ENCODE measurements at places on chromosomes 5 and 9.
A peak's percentile ranks its signal among the peaks of the same experiment; 100 is the strongest.

GRCh38 chr5:122805481-122805880, 30.6 kb downstream of the SNX2 start:
- DNase-seq, result no peak

- no peak for DNase-seq
Observed at GRCh38 chr9:72497447-72498046, 23.9 kb upstream of the TMC1 start.

DNA sequence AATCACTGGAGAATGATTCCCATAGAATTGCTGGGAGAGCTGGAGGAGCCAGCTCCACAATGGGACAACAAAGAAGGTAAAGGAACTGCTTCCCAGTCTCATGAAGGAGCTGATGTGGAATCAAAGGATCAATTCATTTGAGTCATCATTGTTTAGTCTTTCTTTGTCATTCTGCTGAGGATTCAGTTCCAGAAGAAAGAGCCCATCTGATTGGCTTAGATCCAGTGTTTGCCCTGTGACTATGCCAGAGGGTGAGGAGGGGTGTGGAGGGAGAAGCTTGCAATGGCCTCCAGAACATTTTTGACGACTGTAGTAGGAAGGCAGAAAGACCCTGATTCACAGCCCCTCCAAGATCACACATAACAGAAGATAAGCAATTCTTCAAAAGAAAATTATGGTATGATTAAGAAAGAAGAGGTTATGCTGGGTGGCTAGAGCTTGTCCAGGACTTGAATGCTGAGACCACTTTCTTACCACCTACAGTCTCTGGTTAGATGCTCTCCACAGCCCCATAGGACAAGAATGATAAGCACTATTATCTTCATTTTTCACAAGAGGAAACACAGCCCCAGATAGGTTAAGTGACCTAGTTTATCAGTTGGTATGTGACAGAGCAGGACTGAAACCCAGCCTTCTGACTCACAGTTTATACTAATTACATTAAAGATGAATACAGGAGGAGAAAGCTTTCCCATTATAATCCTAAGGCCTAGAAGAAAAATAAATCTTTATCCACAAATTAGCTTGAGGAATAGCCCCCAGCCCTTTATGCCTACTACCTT, 363.1 kb downstream of the PRELID2 start:
- DNase-seq, result no peak

DNA sequence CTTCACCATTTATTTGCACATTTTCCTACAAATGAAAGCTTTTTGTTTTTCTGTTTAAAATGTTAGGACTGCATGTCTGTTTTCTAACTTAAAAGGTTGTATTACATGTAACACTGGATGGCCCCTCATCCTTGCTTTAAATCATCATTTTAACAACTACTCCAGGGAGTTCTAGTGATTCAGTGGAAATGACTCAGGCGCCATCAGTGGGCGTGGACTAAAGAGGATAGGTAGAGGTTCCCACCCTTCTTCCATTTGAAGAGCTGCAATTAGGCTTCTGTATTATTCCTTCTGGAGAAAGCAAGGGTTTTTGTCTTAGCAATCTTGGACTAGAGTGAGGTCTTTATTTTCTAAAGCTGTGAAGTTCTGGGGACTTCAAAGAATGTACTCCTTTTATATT, 213.7 kb downstream of the TMEM38B start:
- no peak for DNase-seq

DNA sequence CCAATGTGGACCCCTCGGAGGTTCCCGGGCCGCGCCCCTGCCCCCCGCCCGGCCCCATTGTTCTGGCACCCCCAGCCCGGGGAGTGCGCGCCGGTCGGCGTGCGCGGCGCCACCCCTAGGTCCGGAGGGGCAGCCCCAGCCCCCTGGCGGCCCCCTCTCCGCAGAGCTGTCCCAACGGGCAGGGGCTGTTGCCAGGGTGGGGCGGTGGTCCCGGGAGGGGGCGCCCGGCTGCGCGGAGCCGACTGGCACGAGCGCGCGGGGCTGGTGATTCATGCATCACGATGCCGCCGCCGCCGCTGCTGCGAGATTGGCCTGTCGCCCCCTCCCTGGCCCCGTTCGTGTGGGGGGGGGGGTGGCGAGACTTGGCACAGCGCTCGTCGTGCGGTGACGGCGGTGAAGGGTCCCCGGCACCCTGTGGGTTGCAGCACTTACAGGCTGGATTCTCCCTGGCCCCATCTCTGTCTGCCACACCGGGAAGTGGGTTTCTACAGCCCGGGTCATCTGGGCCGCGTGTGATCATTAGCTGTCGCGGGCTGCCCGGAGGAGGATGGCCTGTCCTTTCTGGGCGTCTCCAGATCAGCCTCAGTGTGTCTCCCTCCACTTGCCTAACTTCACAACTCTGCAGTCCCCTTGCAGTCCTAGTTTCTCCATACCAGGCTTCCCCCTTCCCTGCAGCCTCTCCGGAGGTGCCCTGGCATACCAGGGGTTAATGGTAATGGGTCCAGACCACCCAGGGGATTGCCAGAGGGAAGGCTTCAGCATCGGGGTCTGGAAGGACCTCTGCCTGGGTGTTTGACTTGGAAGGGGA, 858 bp downstream of the NCS1 start:
- DNase-seq, result no peak

GRCh38 chr5:136020383-136021015, 8.3 kb upstream of the TGFBI start:
- no peak for DNase-seq

DNA sequence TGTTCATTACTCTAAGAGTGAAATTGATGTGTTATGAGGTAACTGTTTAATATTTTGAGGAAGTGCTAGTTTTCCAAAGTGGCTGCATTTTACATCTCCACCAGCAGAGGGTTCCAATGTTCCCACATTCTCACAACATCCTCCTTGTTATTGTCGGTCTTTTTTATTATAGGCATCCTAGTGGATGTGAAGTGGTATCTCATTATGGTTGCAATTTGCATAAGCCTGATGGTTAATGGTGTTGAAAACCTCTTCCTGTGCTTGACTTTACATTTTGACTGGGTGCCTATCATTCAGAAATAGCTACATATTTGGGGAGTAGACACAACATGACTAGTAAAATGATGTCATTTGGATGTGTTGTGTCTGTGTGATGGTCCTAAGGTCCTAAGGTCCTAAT, 143.6 kb downstream of the MRPS30 start:
- peak; percentile 37 for DNase-seq

DNA sequence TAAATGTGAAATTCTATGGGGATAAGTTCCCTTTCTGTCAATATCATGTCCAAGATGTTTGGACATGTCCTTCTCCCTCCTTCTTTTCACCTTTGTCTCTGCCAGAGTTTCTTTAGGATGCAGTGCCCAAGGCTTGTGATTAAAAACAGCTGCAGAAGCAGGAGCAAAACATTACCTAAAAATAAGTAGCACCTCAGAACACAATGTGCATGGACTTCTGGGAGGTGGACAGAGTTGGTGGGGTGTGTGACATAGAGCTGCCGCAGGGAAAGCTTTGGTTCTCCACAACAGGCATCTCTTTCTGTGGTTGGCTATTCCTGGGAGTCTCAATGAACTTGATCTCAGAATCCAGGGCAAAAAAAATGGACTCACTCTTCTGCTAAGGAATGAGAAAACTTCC, 97.0 kb downstream of the SEC61B start:
- DNase-seq, result no peak

DNA sequence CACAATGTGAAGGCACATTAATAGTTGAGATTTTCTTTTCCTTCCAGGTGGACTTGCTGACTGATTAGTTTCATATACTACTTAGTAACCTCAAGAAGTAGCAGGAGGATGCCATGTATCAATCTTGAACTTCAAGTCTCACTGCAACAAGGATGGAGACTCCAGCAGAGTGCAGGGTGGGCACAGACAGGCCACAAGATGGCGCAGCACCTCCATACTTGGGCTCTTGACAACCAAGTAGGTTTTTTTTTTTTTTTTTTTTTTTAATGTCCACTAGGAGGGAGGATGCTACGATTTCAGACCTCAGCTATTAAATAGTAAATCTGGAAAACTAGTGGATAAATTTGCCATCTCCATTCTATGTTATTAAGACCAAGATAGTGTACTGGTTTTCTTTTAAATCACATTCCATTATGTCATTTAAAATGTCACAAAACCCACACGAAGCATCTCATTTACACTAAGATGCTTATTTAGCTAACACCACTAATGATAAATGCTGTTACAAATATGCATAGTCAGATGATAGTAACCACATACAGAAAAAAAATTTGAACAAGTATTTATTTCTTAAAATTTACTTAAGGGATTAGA, 58.6 kb downstream of the IL6ST start:
- peak; percentile 51 for DNase-seq

DNA sequence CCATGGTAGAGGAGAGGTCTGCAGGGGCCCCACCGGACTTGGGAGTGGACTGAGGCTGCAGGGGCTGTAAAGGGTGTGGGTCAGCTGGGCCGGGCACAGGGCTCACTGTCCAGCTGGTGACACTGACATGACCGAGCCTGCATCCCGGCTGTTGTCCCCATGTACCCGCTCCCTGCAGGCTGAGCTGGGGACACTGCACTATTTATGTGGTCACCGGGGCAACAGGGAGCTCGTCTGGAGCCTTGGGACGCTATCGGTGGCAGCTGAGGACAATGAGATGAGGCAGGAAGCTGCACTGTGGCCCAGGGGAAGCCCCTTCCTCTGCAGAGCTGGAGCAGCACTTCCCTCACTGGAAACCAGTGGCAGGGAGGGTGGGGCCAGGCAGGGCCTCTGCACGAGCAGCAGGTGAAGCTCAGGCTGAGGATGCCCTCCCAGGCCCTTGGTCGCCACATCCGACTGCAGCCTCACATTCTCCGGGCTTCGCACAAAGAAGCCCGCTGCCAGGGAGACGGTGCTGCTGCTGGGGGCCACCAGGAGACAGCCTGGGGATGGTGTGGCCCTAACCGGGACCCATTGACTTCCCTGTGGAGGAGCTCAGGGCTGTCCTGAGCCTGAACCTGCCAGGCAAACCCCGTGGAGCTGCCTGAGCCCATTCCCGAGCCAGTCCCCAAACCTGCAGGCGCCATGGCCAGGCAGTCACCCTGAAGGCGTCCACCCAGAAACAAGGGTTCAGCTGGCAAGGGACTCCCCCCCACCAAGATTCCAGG, 26.4 kb downstream of the ZDHHC11B start:
- DNase-seq, result no peak

- peak; percentile 13 for DNase-seq
Observed at GRCh38 chr5:72107131-72107900, at the start of gene MAP1B. Gene MAP1B, plus strand, starts transcription at chr5:72107475. Its CDS starts 57 bp downstream, at chr5:72107532.

- DNase-seq, result no peak
Observed at GRCh38 chr5:172245046-172245445, 38.5 kb downstream of the UBTD2 start.

DNA sequence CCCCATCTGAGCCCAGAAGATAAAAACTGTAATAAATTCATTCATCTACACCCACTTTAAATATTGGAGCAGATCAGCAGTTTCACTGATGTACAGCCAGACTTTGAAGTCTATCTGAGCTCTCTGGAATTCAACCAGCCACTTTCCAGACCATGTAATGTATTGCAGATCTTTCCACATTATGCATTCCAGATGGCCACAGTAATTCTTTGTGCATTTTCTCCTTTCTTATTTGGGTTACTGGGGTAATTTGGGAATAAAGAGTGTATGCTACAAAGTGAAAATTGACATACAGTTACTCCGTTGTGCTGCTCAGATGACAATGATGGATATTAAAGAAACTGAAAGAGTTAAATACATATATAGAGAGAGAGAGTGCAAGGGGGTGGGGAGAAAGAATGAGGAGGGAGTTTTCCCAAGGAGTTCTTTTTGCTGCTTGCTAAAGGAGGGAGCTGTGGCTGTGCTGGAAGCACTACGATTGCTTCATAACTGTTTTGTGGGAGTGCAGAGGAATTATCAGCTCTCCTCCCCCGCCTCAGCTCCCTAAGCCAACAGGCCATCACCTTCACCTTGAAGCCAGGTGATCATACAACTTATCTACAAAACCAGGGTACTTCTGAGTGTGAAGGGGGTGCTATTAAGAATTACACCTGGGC, 152.8 kb downstream of the GAS1 start:
- no peak for DNase-seq

- no peak for DNase-seq
Observed at GRCh38 chr5:93964421-93964820, 223.0 kb upstream of the POU5F2 start.

DNA sequence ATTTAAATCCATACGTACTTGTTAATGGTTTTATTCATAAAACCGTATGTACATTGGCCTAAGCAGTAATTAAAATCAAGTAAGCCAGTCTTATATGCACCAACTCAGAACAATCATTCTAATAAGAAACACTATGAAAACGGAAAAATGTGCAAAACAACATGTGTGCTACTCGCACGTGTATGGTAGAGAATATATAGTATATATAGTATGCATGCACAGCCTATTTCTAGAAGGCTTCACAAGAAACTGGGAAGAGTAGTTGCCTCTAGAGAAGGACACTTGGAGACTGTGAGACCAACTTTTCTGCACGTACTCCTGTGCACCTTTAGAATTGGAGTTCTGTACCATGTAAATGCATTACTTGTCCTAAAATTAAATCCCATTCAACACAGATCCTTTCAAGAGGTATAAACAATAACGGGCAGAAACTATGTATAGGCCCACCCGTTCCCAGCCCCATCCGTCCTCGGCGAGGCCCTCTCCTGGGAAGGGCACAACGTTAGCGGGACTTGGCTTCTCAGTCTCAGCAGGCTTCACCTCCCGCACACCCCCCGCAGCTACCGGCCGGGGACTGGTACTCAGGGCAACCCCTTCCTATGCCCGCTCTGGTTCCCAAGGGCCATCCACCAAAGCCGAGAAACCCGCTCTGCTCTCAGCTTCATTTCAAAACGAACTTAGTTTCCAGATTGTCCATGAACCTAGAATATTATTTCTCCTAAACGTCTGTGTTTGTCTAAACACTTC, 2.0 kb downstream of the CDC14B start:
- DNase-seq, result no peak

GRCh38 chr5:175575301-175575700, 82.6 kb upstream of the HRH2 start:
- no peak for DNase-seq

- DNase-seq, result no peak
Observed at GRCh38 chr5:174589011-174589410, 135.4 kb upstream of the MSX2 start.

DNA sequence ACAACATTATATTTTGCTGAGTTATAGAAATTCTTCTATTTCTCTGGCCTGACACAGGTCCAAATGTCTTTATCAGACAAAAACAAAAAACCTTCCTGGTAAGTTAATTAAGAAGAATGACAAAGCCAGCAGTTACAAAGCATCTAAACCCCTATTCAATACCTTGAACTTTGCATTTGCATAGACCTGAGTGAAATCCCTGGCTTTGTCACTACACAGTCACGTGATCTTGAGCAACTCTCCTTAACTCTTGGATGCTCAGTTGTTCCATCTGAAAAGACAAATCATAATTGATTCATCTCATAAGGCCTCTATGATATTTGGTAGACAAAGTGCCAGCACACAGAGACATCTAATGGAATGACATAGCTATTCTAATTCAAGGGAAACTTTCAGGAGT, 166.6 kb upstream of the PPP1R2B start:
- no peak for DNase-seq

DNA sequence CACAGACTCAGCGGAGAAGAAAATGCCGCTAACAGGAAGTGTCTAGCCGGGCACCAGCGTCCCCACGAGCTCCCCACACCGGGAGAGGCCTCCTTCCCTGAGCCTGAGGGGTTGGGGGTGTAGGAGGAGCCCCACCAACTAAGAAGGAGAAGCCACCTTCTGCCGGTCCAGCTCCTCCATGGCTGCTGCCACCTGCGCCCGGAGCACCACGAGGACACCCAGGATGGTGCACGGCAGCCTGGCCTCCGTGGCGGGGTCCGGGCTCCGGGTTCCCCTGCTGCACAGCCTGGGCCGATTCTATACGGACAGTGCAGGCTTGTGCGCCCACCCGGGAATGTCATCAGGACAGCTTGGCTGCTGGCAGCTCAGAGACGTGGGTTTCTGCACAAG, 297 bp downstream of the LCN8 start:
- no peak for DNase-seq
